ENCODE measurements at places on chromosomes 3 and 15.

DNA sequence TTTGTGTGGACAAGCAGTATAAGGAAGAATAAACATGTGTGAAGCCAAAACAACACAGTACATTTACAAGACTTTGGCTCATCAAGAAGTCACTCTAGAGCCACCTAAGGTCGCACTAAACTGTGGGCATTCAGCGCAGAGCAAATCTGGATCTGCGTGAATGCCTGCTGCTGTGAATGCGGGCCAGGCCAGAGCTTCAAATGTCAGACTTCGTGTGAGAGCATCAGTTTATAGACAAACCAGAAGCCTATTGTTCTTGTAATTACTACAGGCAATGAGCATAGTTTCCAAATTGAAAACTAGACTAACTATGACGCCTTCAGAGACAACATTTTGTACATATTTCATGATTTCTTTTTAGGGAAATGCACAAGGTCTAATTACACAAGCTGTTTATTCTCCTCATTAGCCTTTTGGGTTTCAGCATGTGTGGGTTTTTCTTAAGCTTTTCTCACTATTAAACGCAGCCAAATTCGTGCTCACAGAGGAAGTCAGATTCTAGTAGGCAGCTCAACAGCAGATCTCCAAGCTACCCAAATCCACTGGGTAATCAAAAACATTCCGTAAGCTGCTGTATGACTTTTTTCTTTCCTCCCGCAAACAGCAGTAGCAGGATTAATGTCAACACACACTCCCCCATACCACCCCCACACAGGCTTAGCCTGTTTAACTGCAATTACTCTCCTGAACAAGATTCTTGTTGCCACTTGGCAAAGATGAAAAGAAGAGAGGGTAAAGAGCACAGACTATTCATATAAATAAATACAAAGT, 84.5 kb upstream of the SETMAR start:
- DNase-seq = no peak

DNA sequence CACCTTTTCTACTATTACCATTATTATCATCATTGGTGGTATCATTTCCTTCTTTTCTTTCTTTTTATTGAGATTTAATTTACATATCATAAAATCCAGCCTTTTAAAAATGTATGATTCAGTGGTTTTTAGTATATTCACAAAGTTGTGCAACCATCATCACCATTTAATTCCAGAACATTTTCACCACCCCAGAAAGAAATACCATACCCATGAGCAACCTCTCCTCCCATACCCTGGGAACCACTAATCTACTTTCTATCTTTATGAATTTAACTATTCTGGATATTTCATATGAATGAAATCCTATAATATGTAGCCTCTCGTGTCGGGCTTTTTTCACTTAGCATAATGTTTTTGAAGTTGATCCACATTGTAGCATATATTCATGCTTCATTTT, 29.1 kb downstream of the AAGAB start:
- no peak for DNase-seq

GRCh38 chr3:11375333-11376088, 103.3 kb downstream of the ATG7 start:
- DNase-seq = no peak

DNA sequence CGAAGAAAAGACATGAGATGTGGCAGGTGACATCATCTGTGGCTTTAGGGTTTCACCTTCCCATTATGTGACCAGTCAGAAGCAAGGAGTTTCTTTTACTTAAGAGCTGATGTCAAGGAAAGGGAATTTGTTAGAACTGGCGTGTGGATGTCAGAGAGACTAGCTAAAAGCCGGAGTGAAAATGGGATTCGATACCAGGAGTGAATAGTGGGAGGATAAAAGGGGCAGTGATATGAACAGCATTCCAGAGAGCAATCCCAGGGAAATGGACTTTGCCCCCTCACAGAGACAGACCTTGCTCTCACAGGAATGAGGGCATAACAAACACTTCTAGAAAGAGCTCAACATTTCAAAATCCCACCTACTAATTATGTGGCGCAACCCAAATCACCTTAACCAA, 5.9 kb upstream of the FMN1 start:
- DNase-seq = no peak

DNA sequence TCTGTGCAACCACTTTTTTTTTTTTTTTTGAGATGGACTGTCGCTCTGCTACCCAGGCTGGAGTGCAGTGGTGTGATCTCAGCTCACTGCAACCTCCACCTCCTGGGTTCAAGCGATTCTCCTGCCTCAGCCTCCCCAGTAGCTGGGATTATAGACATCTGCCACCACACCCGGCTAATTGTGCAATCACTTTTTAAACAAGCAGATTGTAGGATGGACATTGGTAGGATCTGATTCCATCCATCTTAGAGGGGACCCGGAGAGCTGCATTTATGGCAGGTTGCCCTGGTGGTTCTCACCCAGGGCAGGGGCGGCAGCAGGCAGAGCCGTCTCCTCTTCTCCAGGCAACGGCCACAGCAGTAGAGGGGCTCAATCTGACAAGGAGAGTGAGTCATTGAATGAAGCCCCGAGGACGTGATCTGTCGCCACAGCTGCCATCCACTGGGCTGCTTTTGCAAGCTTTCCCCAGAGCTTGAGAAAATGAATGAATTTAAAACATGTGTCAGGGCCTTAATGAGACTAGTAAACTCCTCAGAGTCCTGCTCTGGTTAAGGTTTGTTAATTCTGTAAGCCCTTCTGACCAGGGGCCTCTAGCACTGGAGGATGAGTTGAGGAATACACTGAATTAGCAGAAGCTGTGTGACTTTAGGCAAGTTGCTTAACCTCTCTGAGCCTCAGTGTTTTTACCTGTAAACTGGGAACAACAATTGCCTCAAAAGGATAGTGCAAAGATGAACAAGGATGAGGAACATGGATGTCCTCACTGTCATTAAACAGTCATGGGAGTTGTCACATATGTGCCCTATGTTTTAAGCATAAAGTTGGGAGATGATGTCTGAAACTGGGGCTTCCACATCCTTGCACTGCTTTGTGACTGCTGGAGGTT, 129.1 kb downstream of the ASB7 start:
- DNase-seq = no peak

GRCh38 chr3:50542177-50543034, 25.1 kb downstream of the C3orf18 start:
- DNase-seq = peak; percentile 73

DNA sequence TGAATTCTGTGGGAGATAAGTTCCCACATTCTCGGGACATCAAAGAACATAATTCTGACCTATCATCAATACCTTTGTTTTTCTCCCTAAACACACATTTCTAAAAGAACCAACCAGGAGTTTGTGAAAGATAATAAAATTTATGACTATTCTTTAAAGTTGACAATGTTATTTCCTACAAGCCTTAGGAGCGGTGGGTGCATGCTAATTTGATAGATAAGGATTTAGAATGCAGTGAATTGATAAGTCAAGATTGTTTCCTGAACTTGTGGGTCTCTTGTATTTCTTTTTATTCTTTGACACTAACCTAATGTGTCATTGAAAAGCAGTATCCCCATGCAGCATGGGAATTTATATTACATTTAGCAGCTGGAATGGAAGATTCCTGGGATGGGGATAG, 10.3 kb upstream of the UBE2E2 start:
- DNase-seq = no peak

Measured in T47D (cell line).